ENCODE measurements at places on chromosomes 11 and 22.

- no peak for DNase-seq
These were observed 3.0 kb downstream of the ATL3 start for GRCh38 chr11:63667995-63668795.

- no peak for DNase-seq
These were observed 14.4 kb upstream of the BIRC2 start for GRCh38 chr11:102332611-102332994.

DNA sequence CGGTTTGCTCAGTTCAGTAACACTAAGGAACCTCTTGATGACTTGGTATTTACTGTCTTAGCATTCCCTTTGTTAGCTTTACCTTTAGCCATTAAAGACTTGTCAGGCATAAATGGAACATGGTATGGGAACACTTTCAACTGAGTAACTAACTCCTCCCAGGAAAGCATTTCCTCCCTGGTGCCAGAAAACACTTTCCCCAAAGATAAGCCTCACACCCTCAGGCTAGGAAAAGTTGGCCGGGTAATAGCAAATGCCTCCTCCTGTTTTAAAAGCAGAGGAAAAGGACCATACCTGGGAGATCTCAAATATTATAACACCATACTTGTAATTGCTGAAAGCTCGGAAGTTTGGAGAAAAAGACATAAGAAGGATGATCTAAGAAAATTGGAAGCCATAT lies 12.0 kb downstream of the KCNJ11 start:
- DNase-seq = no peak

DNA sequence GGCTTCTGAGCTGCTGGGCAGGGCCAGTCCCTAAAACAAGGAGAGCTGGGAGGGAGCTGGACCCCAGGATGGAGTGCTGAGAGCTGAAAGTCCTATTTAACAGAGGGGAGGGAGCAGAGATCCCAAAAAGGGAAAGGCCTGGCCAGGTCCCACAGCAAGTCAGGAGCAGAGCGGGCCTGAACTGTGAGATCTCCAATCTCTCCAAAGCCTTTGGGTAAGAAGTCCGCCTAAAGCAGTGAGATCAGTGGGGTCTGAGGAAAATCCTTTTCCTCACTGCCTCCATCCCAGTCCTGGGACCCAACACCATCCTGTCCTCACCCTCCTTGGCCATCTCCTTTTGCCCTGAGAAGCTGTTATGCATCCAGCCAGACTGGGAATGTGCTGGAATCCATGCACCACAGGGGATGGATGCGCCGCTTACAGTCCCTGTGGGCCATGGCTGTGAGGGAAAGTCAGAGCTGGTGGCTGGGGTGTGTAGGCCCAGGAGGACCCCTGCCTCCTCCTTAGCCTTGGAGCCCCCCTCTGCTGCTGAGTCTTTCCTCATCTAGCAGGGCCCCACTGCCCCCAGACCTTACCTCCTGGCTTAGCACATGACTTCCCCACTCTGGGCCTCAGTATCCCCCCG lies 8.6 kb downstream of the LRRC75B start:
- no peak for DNase-seq

DNA sequence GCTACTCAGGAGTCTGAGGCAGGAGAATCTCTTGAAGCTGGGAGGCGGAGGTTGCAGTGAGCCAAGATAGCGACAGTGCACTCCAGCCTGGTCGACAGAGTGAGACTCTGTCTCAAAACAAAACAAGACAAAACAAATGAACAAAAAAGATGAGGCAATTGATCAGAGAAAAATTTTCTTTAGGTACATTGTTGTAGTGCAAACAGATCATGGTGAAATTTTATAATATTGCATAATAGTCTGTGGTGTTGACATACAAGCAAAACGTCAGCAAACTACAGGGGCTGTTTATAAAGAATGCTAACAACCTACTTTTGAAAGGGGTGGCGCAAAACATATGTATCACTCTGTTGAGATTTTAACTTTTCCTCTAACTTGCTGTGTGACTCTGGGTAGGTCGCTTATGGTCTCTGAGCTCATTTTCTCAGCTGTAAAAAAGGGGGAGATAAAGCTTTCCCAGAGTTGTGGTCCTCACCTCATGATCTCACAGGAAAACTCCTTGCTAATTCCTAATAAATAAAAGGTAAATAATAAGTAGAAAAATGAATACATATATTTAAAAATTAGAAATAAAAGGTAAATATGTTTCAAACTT lies 64.8 kb upstream of the NUP160 start:
- no peak for DNase-seq

- DNase-seq = no peak
These were observed 256.4 kb upstream of the SESN3 start for GRCh38 chr11:95487391-95487790.

DNA sequence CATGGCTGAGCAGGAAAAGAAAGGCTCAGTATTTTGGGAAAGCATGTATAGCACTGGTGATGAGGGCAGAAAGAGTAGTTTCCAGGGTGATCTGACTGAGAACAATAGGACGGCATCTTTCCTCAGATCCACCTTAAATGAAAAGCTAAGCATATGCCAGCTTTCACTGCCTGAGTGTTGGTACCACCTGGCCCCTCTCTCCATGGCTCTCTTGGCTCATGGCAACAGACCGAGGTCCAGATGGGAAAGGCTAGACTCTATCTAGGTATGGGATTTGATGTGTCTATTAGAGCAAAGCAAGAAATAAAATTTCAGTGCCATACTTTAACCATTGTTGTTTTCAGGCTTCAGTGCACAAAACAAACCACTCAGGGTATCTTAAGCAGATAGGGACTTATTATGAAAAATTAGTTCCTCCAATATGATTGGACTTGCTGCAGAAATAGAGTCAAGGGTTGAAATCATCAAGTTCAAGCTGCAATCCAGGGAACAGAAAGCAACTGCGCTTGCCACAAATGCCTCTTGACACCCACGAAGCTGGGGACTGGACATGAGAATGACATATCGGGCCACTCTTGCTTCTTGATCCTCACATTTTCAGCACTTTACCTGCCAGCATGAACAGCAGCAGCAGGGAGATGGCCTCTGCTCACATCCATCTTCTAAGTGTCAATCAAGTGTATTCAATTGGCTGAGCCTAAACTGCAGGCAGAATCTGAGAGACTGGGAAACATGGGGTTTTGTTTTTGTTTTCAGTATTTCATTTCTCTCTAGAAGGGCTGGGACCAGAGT lies 64.0 kb upstream of the SNX19 start:
- no peak for DNase-seq

GRCh38 chr11:130760515-130761125 lies 155.7 kb downstream of the SNX19 start:
- DNase-seq = no peak

DNA sequence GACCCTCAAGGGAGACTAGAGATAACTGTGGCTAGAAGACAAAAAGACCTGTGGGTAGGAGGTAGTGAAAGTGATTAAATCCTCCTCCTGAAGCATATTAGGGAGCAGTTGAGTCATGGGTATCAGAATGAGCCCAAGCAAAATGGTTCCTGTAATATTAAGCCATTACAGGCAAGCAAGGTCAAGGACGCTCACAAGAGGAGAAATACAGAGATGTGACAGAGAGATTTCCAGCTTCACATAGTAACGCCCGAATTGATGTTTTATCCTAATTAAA lies 77.7 kb downstream of the FAM76B start:
- no peak for DNase-seq

DNA sequence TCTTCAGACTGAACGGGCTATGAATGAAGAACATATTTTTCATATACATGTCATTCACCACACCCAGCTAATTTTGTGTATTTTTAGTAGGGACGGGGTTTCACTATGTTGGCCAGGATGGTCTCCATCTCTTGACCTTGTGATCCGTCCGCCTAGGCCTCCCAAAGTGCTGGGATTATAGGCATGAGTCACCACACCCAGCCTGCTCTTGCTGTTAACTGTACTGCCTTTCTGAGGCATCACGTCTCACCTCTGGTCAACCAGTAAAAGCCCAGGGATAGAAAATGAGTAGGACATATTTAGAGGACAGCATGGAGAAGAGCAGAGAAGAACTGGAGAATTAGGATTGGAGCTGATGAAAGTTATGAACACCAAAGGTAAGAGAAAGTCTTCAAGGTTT lies 55.6 kb downstream of the APOL3 start:
- DNase-seq = no peak

GRCh38 chr22:46486996-46487717 lies 50.3 kb downstream of the CELSR1 start:
- DNase-seq = no peak

GRCh38 chr22:48154943-48155240 lies 1392.4 kb downstream of the TBC1D22A start:
- no peak for DNase-seq

DNA sequence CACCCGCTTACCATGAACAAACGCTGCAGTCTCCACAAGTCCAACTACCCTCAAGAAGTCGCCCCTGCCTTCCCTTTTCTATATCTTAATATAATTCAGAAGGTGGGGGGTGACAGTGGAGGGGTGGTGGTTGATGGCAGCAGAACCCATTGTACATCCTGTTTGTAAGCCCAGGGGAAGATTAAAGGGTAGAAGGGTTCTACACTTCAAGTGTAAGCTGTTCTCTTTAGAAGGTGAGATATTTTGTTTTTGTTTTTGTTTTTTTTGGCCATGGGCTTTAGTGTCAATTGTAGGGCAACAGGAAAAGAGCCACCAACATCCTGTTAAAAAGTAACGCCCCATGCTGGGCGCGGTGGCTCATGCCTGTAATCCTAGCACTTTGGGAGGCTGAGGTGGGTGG lies 34.9 kb upstream of the RRAS2 start:
- peak; percentile 45 for DNase-seq

DNA sequence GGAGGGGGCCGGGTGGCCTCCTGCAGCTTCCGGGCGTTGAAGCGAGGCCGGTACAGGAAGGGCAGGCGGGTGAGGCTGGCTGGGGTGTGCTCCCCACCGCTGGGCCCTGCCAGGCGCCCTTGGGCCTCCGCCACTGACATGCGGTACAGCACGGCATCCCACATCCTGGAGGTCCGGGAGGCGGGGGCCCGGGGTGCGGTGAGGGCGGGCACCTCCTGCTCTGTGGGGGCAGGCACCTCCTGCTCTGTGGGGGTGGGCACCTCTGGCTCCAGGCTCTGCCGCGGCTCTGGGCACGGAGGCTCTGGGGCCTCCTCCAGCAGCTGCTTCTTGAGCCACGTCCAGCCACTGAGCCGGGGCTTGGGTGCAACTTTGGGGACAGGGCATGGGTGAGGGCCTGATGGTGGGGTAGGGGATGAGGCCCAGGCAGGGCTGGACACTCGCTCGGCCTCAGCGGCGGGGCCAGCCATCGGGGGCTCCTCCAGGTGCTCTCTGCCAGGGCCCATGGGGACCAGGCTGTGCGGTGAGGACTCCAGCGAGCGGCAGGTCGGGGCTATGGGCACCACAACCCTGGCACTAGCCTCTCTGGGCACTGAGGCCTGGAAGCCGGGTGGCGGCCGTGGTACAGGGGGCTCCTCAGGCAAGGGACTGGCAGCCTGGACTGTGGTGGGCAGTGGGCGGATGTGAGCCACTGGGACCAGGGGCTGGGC lies 2.3 kb downstream of the PRR33 start:
- peak; percentile 89 for DNase-seq

DNA sequence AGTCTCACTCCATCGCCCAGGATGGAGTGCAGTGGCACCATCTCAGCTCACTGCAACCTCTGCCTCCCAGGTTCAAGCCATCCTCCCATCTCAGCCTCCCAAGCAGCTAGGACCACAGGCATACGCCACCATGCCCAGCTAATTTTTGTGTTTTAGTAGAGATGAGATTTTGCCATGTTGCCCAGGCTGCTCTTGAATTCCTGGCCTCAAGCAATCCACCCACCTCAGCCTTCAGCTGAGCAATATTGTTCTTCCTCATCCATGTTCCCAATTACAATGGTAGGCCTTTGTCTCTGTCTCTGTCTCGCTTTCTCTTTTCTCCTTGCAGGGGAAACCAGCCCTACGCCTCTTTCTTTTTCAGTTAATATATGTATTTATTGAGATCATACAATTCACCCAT lies 10.3 kb downstream of the HSPA8 start:
- DNase-seq = no peak

DNA sequence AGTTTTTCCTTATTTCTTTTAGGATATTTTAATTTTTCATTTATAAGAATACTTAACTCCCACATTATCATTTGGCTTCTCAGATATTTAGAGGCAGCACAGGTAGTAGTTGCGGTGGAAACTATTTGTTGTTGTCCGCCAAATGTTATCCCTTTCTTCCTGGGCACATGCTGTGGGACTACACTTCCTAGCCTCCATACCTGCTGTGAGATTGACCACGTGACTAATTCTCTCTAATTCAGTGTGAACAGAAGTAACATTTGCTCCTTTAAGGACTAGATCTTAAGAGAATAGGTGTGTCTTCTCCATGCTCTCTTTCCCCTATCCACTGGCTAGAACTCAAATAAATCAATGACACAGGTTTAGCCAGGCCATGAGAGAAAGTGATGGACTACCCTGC lies 136.5 kb downstream of the ATG16L2 start:
- DNase-seq = no peak

GRCh38 chr11:70040869-70041501 lies 37.1 kb upstream of the ANO1 start:
- DNase-seq = no peak

GRCh38 chr11:69384251-69385143 lies 90.5 kb downstream of the MYEOV start:
- DNase-seq = no peak

DNA sequence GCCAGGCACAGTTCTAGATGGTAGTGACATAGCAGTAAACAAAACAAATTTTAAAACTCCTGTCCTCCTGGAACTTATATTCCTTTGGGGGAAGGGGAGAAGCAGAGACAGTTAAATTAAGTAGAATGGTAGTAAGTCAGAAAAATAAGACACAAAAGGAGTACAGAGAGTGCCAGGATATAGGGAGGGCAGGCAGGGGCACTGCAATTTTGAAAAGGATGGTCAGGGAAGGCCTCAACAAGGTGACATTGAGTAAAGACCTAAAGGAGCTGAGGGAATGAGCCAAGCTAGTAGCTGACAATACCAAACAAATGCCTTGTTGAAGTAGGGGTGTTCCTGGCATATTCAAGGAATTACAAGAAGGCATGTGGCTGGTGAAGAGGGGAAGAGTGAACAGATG lies 10.2 kb downstream of the NUP160 start:
- no peak for DNase-seq

GRCh38 chr11:130548491-130548833 lies 100.0 kb downstream of the ADAMTS15 start:
- no peak for DNase-seq

DNA sequence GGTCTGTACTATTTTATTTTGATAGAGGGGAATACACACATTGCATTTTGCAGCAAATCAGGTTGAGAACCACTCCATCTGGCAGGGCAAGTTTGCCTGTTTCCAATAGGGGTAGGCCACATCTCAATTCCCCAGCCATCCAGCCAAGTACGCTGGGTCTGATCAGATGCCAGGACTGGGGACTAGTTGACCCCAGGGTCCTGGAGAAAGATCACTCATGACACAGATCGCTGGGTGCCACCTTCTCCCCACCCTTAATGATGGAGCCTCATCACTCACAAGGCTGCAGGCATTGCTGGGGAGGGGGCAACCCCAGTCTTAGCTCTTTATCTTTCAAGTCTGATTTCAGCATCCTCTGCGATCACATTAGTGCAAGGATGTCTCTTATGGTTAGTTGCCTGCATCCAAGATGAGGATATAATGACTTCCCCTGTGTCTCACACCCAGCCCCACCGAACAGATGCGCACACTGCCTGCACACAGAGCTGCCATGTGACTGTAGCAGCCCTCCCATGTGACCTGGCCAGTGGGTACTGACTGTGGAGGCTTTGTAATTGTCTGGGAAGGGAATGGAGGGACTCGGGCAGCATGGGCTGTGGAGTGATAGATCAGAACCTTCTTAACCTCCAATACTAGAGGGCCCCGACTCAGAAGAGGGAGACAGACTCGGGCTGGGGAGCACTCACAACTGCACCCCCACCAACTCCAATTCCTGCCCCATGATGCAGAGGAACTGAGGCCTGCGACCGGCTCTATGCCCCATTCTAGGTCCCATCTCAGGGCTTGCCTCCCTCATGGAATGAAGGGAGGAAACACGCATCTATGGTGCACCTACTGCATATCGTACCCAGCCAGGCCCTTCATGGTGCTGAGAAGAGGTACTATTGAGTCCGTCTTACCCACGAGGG lies 155.8 kb downstream of the DSCAML1 start:
- DNase-seq = no peak
